GM13977 (cell line): ENCODE measurements at places on chromosomes 4 and X.

DNA sequence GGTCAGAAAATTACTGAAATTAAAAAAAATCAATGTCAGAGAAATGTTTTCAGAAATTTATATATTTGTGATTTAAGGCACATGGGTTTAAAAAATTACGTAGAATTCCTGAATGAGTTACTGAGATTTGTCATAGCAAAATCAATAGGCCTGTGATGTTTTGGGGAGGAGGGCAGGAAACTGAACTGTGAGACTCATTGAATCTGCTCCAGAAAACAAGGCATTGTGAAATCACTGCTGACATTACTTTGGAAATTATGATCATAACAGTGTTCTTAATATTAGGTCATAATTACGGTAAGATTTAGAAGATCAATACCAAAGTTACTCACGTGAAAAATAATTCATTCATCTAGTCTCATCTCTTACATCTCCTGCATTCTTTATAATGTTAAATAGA, 5.3 kb downstream of the FGF5 start:
- DNase-seq = no peak

- DNase-seq = no peak
These were observed 316.3 kb downstream of the CAMK2D start for GRCh38 chr4:113445286-113445685.

GRCh38 chrX:131747173-131747572, 203.3 kb downstream of the OR13H1 start:
- peak; percentile 34 for DNase-seq

DNA sequence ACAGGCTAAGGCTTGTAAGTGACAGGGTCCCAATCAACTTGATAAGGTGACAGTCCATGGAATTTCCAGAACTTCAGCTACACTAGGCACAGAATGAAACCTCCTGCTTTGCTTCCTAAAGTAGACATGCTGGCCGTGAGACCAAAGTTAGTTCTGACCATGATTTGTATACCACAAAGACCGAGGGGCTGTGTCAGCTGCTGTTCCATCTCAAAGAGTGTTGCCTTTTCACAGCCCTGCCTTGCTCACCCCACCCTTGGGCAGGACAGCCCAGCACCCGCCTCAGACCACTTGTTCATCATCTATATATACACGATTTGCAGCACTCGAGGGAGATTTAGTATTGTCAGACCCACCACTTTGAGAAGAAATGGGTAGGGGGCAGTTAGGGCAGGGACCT, 5.3 kb downstream of the IDS start:
- no peak for DNase-seq

DNA sequence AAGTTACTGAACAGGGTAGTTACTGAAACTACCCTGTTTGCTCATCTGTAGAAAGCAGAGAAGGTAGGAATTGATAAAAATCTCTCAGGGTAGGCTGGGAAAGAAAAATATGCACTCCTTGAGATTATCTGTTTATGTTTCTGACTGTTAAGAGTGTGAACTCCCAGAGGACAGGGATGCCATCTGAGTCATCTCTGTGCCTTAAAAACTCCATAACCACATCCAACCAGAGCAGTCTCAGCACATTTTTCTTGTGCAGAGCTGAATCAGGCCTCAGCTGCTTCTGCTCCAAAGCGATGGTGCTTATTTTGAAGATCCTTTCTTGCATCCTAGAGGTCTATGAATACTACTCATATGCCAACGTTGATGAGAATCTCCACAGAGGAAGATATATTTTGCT, 9.9 kb downstream of the CENPVL3 start:
- DNase-seq = no peak

- DNase-seq = peak; percentile 27
These were observed 2183.9 kb upstream of the TENM3 start for GRCh38 chr4:180059216-180059881.

GRCh38 chr4:132059227-132059626, 1089.9 kb upstream of the PCDH10 start:
- no peak for DNase-seq

- no peak for DNase-seq
These were observed 16.4 kb downstream of the COX18 start for GRCh38 chr4:73053076-73053475.

- no peak for DNase-seq
These were observed 36.7 kb downstream of the LANCL3 start for GRCh38 chrX:37608156-37608555.

DNA sequence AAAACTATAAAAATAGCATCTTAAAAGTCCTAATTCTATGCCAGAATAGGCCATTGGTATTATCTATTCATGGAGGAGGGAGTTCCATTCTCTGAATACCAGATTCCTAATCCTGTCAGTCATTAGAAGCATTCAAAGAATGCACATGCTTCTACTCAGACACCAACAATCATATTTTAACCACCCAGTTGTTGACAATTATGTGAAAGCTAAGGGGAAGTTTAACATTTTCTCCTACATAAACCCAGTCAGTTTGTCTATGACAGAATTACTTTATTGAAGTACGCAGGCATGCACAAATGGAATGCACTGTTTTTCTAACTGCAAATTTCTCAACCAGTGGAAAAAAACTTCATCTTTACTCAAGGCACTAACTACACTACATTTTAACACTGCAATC, 69.6 kb upstream of the MTNR1A start:
- no peak for DNase-seq

GRCh38 chrX:153688911-153689590, 1.3 kb downstream of the SLC6A8 start:
- DNase-seq = no peak

- no peak for DNase-seq
These were observed 620.6 kb upstream of the GNPDA2 start for GRCh38 chr4:45346816-45347435.

GRCh38 chr4:65296246-65296645, 374.0 kb downstream of the EPHA5 start:
- DNase-seq = no peak

DNA sequence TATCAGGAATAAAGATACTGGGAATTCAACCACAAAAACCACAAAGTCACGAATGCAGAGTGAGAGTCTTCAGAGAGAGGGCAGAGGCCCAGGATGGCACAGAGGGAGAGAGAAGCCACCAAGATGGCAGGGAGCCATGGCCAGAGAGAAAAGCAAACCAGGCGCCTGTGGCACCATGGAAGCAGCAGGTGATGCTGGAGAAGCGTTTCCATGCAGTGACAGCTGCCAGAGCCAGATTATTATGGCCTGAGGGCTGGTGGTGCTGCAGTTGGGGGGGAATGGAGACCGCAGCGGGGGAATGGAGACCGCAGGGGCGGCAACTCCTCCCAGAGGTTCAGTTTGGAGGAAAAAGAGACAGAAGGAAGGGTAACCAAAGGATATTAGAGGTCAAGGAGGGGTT, 5.8 kb downstream of the TAFAZZIN start:
- DNase-seq = no peak

DNA sequence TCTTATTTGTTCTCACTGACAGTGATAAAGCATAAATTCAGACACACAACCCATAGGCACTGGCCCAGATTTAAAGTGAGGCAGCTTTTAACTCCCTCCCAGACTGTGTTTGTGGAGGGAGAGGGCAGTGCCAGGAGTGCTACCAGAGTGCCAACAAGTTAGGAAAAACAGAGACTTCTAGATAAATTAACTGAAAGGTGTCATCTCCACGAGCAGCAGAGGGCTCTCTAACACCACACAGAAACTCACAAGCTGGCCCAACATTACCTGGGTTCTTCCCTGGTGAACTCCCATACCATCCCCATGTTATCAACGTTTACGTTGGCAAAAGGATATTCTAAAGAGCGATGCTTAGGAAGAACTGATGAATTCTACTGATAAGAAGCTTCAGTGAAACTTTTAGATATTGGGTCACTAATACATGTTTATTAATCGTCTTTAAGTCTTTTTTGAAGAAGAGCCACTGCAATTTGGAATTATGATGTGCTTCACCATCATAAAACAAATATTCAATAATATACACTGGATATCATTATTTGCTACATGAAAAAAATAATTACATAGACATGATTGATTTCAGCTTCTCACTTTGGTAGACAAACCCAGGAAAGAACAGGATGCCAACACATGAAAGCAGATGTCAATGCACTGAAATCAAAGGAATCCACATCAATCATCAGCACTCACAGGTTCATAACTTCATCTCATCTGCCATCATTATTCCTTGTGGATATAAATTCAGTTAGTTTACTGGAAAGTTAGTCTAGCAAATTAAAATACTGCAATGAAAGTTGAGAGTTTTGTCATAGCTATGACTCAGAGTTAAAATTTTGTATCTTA, 121.2 kb upstream of the NAP1L5 start:
- peak; percentile 9 for DNase-seq

GRCh38 chr4:145231906-145232700, 51.7 kb upstream of the OTUD4 start:
- DNase-seq = no peak

DNA sequence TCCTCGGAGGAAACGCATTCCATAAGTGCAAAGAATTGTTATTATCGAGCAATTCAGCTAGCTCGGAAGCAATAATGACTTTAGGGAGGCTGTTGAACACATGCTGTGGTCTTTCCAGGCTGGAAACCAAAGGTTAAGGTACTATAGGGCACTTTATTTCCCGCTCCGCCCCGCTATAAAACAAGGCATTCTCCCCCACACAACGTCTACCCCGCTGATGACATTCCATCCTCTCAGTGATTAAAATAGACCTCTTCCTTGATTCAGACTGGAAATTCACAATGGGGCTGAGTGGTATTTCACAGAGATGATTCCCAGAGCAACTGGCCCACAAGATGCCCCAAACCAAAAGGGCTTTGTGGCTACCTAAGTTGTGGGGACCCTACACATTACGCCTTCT, 196.4 kb downstream of the STIM2 start:
- no peak for DNase-seq

DNA sequence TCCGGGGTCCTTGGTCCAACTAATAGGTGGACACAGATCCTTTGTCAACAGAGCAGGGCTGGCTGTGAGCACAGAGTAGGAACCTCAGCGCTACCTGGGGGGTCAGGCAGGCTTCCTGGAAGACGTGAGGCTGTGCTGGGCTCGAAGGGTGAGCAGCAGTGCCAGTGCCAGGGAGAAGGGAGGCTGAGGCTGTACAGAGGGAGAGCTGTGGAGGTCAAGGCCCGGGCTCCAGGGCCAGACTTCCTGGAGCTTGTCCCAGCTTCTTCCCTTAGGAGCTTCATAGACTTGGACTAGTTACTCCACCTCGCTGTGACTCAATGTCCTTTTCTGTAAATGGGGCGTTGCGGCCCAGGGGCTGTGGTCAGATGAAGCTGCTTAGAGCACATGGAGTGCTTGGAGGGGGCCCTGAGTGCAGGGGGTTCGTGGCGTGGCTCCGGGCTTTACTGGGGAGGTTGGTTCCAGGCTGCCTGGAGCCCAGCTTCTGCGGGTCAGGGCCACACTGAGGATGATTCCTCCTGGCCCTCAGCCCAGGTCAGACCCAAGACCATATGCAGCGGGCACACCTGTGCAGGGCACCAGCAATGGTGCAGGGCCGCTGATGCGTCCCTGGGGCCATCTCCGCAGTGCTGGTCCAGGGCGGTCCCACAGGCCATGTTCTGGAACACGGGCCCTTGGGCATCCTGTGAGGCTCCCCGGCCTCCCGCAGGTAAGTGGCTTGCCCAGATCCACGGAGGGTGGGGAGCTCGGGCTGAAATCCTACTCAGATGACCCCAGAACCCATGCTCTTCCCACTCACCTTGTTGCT, 98.1 kb downstream of the DCTD start:
- DNase-seq = no peak

GRCh38 chr4:25172961-25173915, 13.0 kb upstream of the SEPSECS start:
- peak; percentile 14 for DNase-seq

GRCh38 chrX:55340896-55341433, 76.2 kb upstream of the PAGE3 start:
- no peak for DNase-seq

DNA sequence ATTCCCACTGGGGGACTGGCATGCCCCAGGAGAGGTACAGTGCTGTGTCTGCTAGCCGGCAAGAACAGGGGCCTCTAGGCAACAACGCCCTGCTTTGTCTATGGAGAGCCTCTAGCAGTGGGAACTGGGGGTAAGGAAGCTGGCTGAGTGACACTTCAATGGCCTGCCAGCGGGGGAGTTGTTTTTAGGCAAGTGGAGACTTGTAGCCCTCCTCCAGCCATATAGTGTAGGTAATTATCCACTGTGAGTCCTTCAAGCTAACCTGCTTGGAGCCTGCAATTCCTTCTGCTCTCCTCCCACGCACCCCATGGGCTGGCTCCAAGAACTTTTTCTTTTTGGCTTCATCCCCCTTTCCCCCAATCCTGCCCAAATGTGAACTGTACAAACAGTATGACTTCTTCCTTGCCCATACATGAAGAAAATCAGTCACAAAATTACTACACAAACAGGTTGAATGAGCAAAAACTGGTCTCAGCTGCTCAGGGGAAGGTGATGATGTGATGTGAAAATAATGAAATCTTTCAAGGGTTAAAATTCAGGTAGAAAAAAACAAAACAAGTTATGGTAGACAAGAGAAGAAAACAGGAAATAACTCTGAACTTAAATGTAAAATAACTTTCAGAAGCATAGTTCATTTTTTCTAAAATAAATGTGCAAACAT, 33.1 kb downstream of the LEF1 start:
- no peak for DNase-seq

DNA sequence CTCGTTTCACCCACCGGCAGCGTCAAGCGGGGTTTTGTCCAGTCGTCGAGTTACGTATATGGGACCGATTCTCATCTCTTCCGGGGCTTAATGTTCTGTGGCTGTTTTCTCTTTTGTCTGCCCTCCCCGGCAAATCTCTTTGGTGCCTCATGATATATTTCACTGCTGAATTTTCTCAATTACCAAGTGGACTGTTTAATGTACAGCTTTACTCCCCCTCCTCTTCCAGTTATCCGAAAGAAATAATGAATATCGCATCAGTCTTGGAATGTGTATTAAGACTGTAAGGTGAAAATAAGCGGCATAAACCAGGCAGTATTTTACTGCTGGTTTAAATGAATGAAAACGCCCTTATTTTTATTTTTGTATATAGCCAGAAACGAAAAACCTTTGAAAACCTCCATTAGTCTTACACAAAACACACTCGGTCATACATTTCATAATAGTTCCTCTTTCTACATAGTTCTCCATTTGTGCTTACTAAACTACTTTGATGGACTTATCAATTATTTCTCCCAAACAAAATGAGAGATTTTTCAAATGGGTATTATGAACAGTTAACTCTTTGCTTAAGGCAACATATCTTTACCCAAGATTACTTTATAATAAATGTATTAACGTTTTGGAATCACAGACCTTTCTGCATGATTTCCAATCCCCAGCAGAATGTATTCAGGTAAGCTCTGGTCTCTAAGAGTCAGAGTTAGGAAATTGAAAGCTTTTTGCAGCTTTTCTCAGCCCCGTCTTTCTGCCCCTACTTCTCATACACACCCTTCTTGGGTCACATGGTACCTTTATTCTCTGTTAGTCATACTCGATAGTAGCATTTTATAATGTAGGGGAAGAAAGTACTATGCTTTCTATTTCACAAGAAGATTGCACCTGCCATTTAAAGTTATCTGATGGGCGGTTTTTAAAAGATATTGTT, 979 bp downstream of the RP2 start:
- peak; percentile 30 for DNase-seq

DNA sequence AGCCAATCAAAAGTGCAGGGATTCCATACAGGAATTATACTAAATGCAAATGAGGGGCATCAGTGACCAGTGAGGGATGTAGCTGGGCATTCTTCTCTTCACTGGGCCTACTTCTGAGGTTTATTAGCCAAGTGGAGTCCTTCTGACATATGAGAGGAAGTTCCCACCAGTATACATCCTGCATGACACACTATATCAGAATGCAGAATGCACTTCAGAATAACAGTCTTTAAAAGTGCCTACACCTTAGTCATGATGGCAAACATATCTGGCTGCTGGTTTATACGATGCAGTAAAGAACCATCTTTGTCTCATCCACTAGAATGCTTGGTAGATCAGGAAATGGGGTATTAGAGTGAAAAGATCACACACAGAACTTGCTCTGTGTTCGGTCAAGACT, 180.3 kb upstream of the PPARGC1A start:
- no peak for DNase-seq
